CD4-positive, CD25-positive, alpha-beta regulatory T cell (primary cell): ENCODE measurements at places on chromosomes 7 and 10.

DNA sequence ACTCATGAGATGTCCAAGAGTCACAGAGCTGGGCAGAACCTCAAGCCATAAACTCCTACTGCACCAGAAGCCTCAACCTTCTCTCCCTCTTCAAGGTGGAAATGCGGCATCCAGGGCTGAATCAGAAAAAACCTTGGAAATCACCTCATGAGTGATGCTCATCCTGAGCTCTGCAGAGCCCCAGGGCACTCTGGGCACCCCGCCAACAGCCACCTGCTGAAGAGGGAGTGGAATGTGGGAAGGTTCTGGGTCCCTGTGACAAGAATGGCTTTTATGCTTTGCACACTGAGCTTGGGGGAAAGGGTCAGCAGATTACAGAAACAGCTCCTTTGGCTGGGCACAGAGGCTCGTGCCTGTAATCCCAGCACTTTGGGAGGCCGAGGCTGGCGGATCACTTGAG lies 18.8 kb downstream of the NUDT1 start:
- DNase-seq, result no peak

- no peak for DNase-seq
Measured at GRCh38 chr7:17674166-17674942, 265.9 kb downstream of the SNX13 start.

GRCh38 chr10:81674941-81675340 lies 200.1 kb upstream of the NRG3 start:
- DNase-seq, result no peak

DNA sequence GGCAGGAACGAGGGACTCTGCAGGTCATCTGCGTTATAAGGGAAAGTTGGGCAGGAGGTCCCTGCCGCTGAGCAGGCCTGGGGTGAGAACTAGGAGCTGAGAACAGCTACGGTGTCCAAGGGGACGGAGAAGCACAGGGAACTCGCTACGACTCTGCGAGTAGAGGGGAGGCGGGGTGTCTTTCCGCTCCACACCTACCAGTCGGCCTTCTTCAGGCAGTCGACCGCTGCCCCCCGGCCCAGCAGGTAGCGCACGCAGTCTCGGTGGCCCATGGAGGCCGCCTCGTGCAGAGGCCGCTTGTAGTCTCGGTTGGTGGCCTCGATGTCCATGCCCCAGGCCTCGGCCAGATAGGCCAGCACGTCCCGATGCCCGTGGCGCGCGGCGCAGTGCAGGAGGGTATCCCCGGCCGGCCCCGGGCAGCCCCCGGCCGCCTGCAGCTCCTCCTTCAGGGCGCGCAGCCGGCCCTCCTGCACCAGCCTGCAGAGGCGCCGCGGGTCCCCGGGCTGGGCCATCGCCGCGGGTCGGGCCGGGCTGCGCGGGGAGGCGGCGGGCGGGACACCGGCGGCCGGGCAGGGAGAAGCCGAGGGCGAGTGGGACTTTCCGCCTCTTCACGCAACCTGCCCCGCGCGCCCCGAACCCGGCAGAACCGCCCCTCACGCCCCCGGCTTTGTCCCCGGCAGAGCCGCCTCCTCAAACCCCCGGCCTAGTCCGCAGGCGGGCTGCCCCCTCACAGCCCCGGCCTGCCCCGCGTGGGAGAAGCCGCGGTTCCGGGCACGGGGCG lies 660 bp downstream of the ANKRD16 start:
- peak; percentile 61 for DNase-seq

DNA sequence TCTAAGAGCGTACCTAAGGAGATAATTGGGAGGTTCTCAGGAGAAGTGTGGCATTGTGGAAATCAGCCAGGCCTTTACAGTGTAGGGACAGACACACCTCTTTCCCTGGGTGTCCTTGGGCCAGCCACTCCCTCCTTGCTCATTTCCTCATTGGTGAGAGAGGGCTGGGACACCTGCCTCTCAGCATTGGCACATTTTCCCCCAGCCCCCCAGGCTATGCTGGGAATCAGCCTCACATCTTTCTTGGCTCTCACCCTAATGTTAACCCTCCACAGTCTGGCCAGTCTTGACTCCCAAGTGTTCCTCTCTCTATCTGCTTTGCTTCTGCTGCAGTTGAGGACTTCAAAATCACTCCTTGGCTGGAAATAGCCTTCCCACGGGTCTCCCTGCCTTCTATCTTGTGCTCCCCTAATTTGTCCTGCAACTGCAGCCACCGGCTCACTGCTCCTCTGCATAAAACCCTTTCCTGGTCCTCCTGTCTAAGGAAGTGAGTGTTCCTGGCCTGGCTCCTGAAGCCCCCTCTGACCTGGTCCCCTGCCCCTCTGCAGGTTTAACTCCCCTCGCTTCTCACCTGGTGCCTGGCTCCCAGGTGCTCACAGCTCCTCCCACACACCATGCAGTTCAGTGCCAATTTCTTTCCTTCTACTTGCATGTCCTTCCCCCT lies 15.8 kb downstream of the TBXAS1 start:
- no peak for DNase-seq

DNA sequence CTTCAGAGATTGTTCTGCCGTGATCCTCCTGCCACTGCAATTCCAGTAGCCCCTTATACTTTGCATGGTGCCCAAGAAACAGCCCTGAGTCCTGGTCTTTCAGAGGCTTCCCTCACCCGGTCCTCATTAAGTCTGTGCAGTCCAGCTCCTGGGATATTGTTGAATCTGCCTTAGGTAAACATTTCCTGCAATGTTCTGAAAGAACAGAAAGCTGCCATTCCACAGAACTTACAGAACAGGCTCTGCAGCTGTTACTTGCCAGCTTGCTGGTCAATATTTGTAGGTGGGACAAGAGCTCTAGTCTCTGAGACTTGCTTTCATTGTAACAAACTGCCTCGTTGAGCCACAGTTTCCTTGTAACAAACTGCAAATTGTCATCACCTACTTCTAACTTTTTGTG lies 115.0 kb upstream of the KIF5B start:
- no peak for DNase-seq

DNA sequence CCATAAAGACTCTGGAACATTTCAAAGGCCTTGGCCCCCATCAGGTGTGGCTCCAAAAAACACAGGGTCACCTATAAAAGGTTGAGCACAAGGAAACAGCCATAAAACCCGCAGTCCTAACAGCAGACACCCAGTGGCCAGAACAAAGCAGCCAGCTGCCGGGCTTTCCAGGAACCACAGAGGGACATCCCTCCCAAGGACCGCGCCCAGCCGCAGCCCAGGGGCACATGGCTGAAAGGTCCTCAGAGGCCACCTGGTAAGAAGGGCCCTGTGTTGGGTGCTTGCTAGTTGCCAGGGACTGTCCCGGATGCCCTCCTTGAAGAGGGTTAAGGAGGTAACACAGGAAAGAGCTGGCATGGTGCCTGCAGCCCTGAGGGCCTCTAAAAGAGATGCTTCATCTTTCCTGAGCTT lies 32.7 kb downstream of the KCNMA1 start:
- no peak for DNase-seq

- DNase-seq, result no peak
Measured at GRCh38 chr10:92657024-92657423, 32.7 kb upstream of the HHEX start.

DNA sequence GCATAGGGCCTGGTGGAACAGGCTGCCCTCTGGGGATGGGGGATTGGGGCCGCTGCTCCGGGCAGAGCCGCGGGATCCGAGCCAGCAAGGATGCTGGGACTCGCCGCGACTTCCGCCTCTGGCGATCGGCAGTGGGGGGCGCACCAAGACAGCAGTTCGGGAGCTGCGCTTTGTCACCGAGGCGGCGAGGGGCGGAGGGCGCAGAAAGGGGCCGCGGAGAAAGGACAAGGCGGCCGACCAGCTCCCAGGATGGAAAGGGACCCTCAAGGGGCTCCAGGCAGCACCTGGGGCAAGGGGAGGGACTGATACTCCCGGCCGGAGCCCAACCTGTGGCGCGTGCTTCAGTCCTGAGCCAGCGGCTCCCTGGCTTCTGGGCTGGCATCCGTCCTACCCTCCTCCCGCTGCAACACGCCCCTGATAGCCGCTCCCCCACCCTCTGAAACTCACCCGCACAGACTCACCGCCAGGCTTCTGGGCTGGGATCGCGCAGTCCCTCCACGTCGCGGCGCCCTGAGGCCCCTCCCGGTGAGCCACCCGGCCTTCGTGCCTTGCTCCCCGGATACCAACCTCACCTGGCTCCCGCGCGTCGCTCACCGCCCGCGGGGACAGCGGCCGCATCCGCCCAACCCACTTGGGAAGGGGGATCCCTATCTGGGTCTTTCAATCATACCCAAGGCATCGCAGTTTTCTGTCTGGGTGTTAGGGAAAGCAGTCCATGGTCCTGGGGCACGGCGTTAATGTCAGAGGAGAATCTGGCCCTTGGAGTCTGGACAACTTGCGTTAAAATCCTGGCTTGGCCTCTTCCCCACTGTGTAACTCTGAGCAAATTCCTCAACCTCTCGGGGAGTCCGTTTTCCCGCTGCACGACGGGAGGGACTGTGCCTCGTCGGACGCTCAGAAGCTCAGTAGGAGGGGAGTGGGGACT lies 7.0 kb upstream of the EVX1 start:
- no peak for DNase-seq

DNA sequence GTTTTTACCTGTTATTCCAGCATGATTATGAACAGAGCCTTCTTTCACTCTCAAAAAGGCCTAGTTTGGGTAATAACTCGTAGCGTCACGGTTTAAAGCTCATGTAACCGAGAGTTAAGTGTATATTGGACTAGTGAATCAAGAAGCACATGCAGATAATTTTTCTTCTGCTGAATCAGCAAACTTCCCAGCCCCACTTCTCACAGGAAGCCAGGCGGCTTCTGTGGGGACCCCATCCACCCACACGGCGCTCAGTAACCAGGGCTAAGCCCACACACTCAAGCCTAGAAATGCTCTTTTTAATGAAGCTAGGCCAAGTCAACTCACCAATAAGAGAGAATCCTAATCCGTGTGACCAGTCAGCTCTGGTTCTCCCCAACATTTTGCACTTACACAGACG lies 191.2 kb upstream of the MGMT start:
- no peak for DNase-seq

DNA sequence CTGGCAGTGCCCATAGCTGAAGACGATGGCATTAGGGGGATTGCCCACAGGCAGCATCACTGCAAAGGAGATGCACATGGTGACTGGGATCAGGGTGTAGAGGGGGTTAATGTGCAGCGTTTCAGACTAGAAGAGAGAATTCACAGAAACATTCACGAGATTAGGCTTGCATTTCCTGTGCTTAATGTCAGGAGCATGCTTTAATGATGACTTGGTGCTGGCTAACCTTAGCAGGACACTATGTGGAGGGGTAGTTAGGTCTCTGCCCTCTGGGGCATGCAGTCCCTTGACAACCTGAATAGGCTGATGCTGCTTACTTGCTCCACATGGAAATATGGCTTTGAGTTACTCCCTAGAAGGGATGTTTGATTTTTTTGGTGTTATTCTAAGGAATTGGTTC lies 21.8 kb downstream of the STMP1 start:
- DNase-seq, result no peak

DNA sequence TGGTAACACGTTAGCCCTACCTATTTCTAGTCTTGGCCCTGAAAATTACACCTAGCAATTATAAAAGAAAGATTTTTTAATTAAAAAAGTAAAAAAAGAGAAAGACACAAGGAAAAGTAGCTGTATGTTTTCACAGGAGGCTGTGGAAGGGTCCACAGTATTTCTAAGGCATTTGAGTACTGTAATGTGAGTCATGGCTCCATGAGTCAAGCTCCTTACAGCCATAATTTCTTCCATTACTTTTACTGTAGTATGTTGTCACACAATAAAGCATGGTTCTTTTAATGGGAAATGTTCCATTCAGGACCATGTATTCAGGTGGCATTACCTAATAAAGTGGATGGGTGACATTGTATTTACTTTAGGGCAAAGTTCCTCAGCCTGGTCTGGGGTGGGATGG lies 113.4 kb downstream of the GPR37 start:
- DNase-seq, result no peak

DNA sequence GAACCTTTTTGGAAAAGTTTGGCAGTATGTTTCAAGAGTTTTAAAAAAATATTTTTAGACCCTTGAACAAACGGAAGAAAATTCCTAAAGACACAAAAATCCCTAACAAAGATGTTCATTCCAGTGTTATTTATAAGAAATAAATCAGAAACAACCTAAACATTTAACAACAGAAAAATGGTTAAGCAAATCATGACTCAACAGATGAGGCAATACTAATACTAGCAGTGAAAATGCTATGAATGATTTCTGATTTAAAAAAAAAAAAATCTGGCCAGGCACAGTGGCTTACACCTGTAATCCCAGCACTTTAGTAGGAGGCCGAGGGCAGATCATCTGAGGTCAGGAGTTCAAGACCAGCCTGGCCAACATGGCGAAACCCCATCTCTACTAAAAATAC lies 61.0 kb downstream of the ARHGAP12 start:
- no peak for DNase-seq

DNA sequence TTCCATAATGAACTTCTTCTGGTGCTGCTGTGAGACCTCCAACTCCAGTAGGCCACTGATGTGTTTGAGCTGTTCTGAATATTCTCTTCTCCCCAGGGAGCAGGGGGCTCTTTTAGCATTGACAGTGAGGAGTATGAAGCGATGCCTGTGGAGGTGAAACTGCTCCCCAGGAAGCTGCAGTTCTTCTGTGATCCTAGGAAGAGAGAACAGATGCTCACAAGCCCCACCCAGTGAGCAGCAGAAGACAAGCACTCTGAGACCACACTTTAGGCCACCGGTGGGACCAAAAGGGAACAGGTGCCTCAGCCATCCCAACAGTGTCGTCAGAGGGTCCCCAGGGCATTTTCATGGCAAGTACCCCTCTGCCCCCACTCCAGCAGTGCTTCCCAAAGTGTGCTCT lies 49.3 kb downstream of the DENND11 start:
- no peak for DNase-seq

DNA sequence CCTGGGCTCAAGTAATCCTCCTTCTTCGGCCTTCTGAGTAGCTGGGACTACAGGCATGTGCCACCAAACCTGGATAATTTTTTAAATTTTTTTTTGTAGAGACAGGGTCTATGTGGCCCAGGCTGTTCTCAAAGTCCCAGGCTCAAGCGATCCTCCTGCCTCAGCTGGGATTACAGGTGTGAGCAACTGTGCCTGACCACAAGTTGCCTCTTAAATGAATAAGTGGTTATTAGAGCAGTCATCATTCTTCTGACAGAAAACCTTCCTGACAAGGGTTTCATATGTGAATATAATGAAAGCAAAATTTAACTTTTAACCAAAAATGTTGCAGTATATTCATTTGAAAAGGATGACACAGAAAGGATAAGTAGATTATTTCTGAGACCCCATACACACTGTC lies 532.5 kb downstream of the GRM8 start:
- DNase-seq, result no peak

- peak; percentile 11 for DNase-seq
Measured at GRCh38 chr10:2978111-2978510, 89.2 kb upstream of the PFKP start.

- no peak for DNase-seq
Measured at GRCh38 chr7:22338877-22339276, 18.1 kb downstream of the RAPGEF5 start.

GRCh38 chr10:89973326-89973725 lies 271.9 kb downstream of the KIF20B start:
- no peak for DNase-seq
